Ovary (tissue), 10 donors: ENCODE measurements at places on chromosomes 5 and 9.
A peak's percentile ranks its signal among the peaks of the same experiment; 100 is the strongest.

GRCh38 chr5:173707392-173707791 is 90.9 kb upstream of the BOD1 start:
- DNase-seq, result no peak
- H3K27me3 ChIP-seq, result no peaks in the 10 kb centered on the region
- H3K4me1 ChIP-seq, result no peaks in the 10 kb centered on the region
- no peaks in the 10 kb centered on the region for H3K36me3 ChIP-seq

GRCh38 chr5:124790301-124790894 is 44.0 kb upstream of the ZNF608 start:
- H3K36me3 ChIP-seq, result no peaks in the 10 kb centered on the region
- no peaks in the 10 kb centered on the region for H3K4me1 ChIP-seq
- no peak for DNase-seq
- no peak overlapping the region for H3K27ac ChIP-seq

DNA sequence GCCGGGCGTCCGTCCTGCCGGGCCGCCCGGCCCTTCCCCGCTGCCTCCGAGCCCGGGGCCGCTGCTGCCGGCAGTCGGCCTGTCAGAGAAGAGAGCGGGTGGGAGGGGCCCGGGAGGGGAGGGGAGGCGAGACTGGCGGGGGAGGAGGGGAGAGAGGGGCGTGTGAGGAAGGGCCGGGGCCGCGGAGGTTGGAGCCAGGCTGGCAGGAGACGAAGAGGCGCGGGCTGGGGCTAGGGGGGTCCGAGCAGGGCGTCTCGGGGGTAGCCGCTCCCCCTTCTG is 570 bp downstream of the CREBRF start:
- no peaks in the 10 kb centered on the region for H3K27me3 ChIP-seq
- H3K36me3 ChIP-seq, result no peaks in the 10 kb centered on the region
- H3K4me1 ChIP-seq, result no peaks in the 10 kb centered on the region
- H3K27ac ChIP-seq, result peak overlapping the region; percentile 99

- no peak overlapping the region for H3K4me3 ChIP-seq
- no peak overlapping the region for H3K27ac ChIP-seq
- DNase-seq, result no peak
- H3K36me3 ChIP-seq, result no peaks in the 10 kb centered on the region
Measured at GRCh38 chr9:34440017-34440416, 18.4 kb downstream of the FAM219A start.

DNA sequence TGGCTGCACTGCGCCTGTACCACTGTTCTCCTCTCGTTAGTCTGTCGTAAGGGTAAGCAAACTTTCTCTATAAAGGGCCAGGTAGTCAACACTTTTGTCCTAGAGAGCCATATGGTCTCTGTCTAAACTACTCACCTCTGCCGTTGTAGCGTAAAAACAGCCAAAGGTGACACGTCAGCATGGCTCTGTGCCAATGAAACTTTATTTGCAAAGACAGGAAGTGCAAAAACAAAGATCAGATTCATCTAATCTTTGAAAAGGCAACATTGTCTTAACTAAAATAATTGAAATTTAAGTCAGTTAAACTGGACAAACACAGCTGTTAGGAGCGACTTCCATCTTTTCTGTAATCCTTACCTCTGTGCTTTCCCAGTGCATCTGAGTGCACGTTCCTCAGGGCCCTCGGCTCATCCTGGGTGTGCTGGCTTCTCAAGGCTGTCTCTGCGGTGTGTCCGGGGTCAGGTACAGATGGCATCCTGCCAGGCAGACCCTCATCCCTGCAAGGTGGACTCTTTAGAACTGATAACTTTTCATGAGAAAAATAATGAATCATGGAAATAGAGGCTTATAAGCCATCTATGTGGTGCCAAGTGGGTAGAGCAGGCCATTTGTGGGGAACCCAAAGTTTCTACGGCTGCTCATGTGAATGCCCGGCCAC is 35.2 kb upstream of the IRX4 start:
- H3K4me1 ChIP-seq, result no peaks in the 10 kb centered on the region
- no peak for DNase-seq
- no peaks in the 10 kb centered on the region for H3K36me3 ChIP-seq
- no peak overlapping the region for H3K27ac ChIP-seq
- H3K4me3 ChIP-seq, result no peak overlapping the region
- no peaks in the 10 kb centered on the region for H3K27me3 ChIP-seq

GRCh38 chr9:95012035-95012708 is 285.7 kb downstream of the AOPEP start:
- H3K4me3 ChIP-seq, result no peak overlapping the region
- H3K36me3 ChIP-seq, result no peaks in the 10 kb centered on the region
- no peak overlapping the region for H3K27ac ChIP-seq

GRCh38 chr9:137168904-137169856 is 671 bp downstream of the LRRC26 start:
- H3K4me1 ChIP-seq, result peaks cover 14% of the 10 kb centered on the region
- peak overlapping the region; percentile 18 for H3K4me3 ChIP-seq
- H3K36me3 ChIP-seq, result no peaks in the 10 kb centered on the region
- H3K27ac ChIP-seq, result no peak overlapping the region

DNA sequence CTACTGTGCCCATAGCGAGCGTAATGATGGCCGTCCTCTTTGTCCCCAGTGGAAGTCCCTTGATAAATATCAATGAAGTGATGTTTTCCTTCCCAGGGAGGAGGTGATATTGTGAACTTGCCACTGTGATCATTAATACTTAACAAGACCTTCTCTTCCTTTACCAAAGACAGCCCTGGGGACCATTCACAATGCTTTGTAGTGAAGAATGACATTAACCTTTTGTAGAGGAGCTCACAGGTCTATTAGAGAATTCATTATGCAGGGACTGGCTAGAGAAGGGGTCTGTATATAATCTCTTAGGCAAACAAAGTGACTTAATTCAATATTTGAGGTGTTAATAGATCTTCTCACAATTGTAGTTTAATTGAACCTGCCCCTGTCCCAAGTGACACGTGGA is 452.9 kb upstream of the DMAC1 start:
- no peak for DNase-seq
- no peak overlapping the region for H3K27ac ChIP-seq
- H3K4me3 ChIP-seq, result no peak overlapping the region
- peaks cover 2% of the 10 kb centered on the region for H3K4me1 ChIP-seq
- no peaks in the 10 kb centered on the region for H3K36me3 ChIP-seq

GRCh38 chr9:131833083-131833482 is 93.2 kb upstream of the RAPGEF1 start:
- no peak overlapping the region for H3K4me3 ChIP-seq
- no peak overlapping the region for H3K27ac ChIP-seq
- no peaks in the 10 kb centered on the region for H3K27me3 ChIP-seq
- no peaks in the 10 kb centered on the region for H3K4me1 ChIP-seq
- no peaks in the 10 kb centered on the region for H3K36me3 ChIP-seq

DNA sequence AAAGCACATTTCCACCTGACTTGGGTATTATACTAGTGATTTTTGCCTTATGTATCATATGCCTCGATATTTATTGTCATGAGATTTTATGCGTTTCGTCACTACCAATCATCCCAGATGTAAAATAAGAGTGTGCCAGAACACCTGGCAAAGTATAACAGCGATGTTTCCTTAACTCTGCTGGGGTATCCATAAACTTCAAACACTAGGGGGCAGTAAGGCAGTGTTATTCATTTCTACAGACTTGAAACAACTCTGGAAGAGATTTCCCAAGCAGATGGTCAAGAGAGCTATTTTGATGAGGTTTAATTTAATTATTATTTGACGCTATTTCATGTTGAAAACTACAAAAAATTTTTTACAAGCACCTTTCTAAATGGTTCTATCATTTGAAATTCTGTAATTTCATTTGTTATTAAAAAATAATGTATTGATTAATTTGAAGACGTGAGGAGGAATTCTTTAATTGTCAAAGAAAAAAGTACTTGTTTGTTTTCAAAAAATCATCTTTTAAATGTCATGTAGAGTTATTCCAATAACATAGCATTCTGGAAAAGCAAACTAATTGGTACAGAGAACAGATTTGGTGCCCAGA is 388.5 kb upstream of the CTNND2 start:
- no peaks in the 10 kb centered on the region for H3K36me3 ChIP-seq
- no peak overlapping the region for H3K27ac ChIP-seq
- DNase-seq, result no peak

DNA sequence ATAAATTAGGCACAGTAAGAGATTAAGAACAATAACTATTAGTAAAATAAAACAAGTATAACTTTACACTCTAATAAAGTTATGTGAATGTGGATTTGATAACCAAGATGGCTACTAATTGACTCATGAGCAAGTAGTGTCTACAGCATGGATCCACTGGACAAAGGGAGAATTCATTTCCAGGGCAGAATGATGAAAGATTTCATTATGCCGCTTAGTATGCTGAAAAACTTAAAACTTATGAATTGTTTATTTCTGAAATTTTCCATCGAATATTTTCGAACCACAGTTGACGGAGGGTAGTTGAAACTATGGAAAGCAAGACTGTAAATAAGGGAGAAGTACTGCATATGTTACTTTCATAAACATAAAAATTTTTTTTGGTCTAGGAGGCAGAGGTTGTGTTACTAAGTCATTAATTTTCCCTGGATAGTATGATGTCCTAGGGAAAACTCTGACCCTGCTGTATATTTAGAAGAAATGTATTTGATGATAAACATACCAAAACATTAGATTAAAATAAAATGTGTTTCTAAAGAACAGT is 24.9 kb upstream of the TARS1 start:
- H3K36me3 ChIP-seq, result no peaks in the 10 kb centered on the region
- no peak for DNase-seq
- H3K4me3 ChIP-seq, result no peak overlapping the region
- no peaks in the 10 kb centered on the region for H3K4me1 ChIP-seq

- no peaks in the 10 kb centered on the region for H3K4me1 ChIP-seq
- DNase-seq, result no peak
- H3K27me3 ChIP-seq, result no peaks in the 10 kb centered on the region
- no peaks in the 10 kb centered on the region for H3K36me3 ChIP-seq
- no peak overlapping the region for H3K4me3 ChIP-seq
Measured at GRCh38 chr9:89039664-89040063, 48.4 kb downstream of the S1PR3 start.

DNA sequence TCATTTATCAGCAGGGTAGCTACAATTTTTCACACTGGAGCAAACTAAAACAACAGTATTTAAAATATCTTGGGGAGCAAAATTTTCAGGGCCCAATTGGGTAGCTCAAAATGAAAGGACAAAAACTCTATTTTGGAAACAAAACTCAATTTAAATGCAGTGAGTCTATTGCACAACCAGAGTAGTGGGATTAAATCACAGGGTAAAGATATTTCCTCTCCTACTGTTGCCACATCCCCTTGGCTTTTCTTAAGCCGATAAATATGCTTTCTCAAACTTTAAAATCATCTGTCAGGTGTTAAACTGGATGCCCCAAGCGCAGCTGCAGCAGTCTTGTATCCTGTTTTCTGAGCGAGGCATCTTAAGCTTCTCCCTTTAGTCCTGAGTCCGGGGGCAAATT is 1474.3 kb upstream of the CDH9 start:
- no peaks in the 10 kb centered on the region for H3K27me3 ChIP-seq
- H3K27ac ChIP-seq, result no peak overlapping the region
- no peak for DNase-seq

GRCh38 chr5:126971455-126972031 is 58.8 kb downstream of the MARCHF3 start:
- H3K27ac ChIP-seq, result no peak overlapping the region
- DNase-seq, result no peak
- H3K4me3 ChIP-seq, result no peak overlapping the region
- peaks cover 1% of the 10 kb centered on the region for H3K4me1 ChIP-seq

DNA sequence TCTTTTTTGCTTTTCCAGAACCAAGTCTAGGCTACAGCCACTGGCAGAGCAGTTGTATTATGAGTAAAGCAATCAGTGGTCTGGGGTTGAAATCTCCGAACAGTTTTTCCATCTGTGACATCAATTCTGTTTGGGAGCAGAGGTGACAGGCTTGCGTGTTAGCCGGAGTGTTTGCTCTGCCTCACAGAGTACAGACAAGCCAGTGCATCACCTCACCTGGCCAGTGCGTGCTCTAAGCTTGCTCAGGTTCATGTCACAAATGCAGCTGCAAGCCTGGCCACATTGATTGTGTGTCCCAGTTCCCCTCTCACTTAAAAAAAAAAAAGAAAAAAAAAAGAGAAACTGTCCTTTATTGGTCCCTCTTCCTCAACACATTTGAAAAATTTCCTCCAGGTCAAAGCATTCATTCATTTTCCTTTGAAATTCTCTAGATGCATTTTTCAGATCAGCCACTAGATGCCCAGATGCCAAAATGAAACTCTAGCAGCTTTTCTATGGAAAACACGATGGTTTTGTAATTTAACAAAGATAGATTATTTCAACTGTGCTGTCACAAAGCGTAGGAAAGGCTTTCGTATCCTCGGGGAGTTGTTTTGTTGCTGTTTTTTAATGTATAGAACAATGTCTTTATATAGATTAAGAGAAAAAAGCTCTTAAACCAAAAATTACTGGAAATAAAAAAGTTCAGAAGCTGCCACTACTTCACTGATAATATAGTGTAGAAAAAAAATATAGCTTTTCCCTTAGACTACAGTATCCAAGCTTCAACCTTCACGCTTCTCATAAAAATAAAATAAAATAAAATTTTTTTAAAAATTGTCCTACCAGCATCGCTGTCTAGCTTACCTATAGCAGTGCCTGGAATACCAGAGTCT is 585.5 kb downstream of the TLE1 start:
- no peaks in the 10 kb centered on the region for H3K36me3 ChIP-seq
- no peak for DNase-seq
- H3K27ac ChIP-seq, result no peak overlapping the region
- H3K27me3 ChIP-seq, result no peaks in the 10 kb centered on the region

DNA sequence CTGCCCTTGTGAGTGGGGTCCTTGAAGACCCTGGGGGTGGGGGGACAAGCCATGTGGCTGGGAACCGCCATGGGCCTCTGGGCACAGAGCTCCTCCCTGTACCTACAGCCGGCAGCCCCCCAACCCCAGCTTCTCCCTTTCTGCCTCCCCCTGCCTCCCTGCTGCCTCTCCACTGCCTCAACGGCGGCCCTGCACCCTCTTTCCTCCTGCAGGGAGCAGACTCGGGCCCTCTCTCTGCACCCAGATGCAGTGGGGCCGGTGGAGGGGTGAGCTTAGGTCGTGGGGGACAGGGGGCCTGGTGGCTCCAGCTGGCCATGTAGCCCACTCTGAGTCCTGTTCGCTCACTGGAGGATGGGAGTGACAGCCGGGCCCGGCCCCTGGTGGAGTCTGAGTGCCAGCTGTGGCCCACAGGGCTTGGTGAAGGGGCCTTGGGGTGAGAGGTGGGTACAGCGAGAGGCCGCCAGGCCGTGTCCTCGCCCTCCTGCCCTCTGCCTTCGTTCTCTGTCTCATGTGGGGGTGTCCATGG is 139.3 kb upstream of the COL5A1 start:
- H3K27ac ChIP-seq, result no peak overlapping the region
- H3K27me3 ChIP-seq, result no peaks in the 10 kb centered on the region
- no peak for DNase-seq
- no peak overlapping the region for H3K4me3 ChIP-seq
- H3K36me3 ChIP-seq, result no peaks in the 10 kb centered on the region

GRCh38 chr5:169964246-169964645 is 16.0 kb downstream of the INSYN2B start:
- DNase-seq, result no peak
- no peak overlapping the region for H3K27ac ChIP-seq
- H3K4me1 ChIP-seq, result no peaks in the 10 kb centered on the region
- no peaks in the 10 kb centered on the region for H3K36me3 ChIP-seq

DNA sequence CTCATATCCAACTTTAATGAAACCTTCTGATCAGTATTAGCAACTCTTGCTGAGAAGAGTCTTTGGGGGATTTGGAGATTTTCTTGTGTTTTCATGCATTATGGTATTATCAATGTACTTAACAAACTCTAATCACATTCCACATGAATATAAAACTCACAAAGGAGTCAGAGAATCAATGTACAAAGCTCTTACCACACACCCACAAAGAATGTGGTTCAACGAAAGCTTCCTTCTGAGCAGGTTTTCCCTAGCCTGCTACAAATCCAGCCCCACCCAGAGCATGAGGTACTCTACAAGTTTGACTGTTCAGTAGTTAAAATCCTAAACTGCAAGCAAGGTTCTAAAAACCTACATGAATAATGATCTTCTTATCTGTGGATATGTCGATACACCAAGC is 210.1 kb downstream of the TARS1 start:
- H3K27ac ChIP-seq, result no peak overlapping the region
- no peak overlapping the region for H3K4me3 ChIP-seq
- DNase-seq, result no peak
- H3K4me1 ChIP-seq, result no peaks in the 10 kb centered on the region
